Esophagus muscularis mucosa (tissue), 4 donors: ENCODE measurements at places on chromosomes 1 and 21. TPM values are rescaled to one million over a fixed set of nuclear protein-coding genes. Genes with fewer than 3 reads are reported as not detected.

GRCh38 chr1:20618550-20618949 lies 14.7 kb upstream of the PINK1 start:
- no peaks in the 10 kb centered on the region for H3K36me3 ChIP-seq
- no peak overlapping the region for H3K4me3 ChIP-seq
- peaks cover 18% of the 10 kb centered on the region for H3K4me1 ChIP-seq
- H3K27ac ChIP-seq, result no peak overlapping the region
- H3K27me3 ChIP-seq, result no peaks in the 10 kb centered on the region

GRCh38 chr1:82042306-82043060 lies 241.7 kb downstream of the ADGRL2 start:
- H3K27me3 ChIP-seq, result no peaks in the 10 kb centered on the region
- no peak overlapping the region for H3K4me3 ChIP-seq
- no peaks in the 10 kb centered on the region for H3K36me3 ChIP-seq
- H3K27ac ChIP-seq, result no peak overlapping the region

DNA sequence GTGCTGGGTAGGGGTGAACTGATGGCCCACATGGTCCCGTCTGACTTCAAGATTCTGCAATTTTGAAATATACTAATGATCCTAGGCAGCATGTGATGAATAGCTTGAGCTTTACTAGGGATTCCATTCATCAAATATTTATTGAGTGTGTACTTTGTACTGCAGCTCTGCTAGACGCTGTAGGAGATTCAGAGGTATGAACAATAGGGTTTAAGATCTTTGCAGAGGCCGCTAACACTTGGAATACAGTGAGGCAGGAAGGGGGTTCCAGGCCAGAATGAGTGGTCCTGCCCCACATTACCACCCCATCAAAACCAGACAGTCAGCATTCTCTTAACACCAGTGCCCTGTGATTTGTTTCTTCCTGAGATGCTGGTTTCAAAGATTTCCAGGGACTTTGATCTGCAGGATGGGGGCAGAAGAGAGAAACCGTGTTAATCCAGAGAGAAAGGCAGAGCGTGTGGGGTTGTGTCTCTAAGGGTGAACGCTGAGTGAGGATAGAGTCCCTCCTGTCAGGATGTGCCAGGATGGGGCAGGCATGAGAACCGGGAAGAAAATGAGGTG lies 19.9 kb downstream of the IER5 start:
- H3K4me1 ChIP-seq, result peaks cover 42% of the 10 kb centered on the region
- no peaks in the 10 kb centered on the region for H3K27me3 ChIP-seq
- H3K27ac ChIP-seq, result no peak overlapping the region
- no peak overlapping the region for H3K4me3 ChIP-seq

DNA sequence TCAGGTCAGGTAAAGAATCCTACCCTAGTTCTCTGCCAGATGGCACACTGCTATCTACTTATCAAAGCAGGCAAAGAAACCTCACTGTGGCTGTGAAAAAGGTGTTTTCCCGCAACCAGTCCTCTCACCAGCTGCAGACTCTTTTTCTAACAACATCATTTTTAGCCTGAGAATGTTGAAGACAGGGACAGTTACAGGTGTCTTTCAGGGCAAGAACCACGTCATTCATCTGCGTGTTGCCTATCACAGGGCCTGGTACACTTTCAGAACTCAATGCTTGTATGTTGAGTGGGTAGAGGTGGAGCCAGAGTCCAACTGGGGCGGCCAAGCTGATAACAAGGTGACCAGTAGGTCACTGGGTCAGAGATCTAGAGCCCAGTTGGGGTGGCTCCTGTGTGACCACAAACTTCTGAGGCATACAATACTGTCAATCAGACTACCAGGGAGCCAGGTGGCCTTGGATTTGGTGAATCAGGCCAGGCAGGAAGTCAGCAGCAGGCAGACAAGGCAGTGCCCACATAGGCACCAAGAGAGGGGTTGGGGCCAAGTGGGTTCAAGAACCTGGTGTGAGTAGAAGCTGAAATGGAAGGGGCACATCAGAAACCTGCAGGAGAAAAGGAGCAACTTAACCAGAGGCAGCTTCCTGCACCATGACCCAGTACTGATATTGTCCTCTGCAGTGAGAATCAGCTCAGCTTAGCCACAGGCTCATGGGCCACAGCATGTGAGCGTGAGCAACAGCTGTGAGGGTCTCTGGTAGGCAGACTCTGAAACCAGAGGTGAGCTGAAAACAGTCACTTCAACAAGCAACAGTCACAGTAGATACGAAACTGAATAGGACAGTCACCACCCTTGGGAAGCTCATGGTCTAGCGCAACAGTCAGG lies 123.6 kb downstream of the DTL start:
- no peak overlapping the region for H3K4me3 ChIP-seq
- H3K36me3 ChIP-seq, result no peaks in the 10 kb centered on the region
- H3K4me1 ChIP-seq, result peaks cover 28% of the 10 kb centered on the region
- H3K27ac ChIP-seq, result no peak overlapping the region

DNA sequence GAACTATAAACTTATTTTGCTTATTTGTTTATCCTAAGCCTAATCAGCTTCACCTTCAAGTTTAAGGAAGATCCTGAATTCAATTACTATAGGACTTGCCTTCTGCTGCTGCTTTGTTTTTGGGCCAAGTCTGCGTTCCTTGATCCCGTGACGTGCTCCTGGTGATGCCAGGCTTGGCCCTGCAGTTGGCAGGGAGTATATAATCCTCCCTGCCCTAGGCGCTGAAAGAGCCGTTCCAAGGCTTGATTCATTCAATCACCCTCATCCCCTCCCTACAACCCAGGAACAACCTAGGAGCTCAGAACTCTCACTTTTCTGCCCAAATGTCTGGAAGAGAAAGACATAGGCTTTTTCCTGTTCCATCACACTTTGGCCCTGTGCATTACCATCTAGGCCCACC lies 12.4 kb upstream of the LRRN2 start:
- H3K27ac ChIP-seq, result no peak overlapping the region
- no peak for DNase-seq
- H3K27me3 ChIP-seq, result no peaks in the 10 kb centered on the region

GRCh38 chr1:22772014-22772413 lies 61.4 kb downstream of the EPHB2 start:
- no peaks in the 10 kb centered on the region for H3K27me3 ChIP-seq
- no peak overlapping the region for H3K27ac ChIP-seq
- no peaks in the 10 kb centered on the region for H3K4me1 ChIP-seq
- DNase-seq, result no peak
- no peaks in the 10 kb centered on the region for H3K36me3 ChIP-seq
- H3K4me3 ChIP-seq, result no peak overlapping the region

DNA sequence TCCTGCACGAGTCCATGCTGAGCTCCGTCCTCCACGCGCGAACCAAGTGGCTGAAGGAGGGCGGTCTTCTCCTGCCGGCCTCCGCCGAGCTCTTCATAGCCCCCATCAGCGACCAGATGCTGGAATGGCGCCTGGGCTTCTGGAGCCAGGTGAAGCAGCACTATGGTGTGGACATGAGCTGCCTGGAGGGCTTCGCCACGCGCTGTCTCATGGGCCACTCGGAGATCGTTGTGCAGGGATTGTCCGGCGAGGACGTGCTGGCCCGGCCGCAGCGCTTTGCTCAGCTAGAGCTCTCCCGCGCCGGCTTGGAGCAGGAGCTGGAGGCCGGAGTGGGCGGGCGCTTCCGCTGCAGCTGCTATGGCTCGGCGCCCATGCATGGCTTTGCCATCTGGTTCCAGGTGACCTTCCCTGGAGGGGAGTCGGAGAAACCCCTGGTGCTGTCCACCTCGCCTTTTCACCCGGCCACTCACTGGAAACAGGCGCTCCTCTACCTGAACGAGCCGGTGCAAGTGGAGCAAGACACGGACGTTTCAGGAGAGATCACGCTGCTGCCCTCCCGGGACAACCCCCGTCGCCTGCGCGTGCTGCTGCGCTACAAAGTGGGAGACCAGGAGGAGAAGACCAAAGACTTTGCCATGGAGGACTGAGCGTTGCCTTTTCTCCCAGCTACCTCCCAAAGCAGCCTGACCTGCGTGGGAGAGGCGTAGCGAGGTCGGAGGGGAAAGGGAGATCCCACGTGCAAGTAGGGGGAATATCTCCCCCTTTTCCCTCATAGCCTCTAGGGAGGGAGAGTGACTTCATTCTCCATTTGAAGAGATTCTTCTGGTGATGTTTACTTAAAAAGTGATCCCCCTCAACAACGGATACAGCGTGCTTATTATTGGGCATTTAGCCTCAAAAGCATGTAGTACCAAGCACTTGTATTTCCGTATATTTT lies 991 bp downstream of the PRMT6 start:
- H3K4me3 ChIP-seq, result peak overlapping the region; percentile 98
- DNase-seq, result no peak

Gene HSD3B1
- not detected for total RNA-seq

Gene MINDY1
- total RNA-seq, result 31.7 TPM

DNA sequence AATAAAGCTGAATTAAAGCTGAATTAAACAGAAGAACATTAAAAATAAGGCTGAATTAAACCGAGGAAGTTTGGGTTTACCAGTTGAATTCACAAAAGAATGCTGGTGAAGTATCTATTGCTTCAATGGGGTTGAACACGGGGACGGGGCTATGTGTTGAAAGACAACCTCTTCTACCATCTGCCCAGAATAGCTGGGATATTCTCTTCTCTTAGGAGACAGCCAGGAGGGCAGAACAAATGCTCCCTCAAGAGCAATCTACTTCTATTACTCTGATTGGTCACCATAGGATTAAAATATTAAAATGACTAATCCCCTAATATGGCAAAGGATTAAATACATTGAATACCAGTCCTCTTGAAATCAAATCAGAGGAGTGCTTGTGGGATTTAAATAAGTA lies 68.4 kb downstream of the LPGAT1 start:
- H3K4me1 ChIP-seq, result no peaks in the 10 kb centered on the region
- peaks cover 12% of the 10 kb centered on the region for H3K36me3 ChIP-seq
- H3K4me3 ChIP-seq, result no peak overlapping the region
- H3K27ac ChIP-seq, result no peak overlapping the region
- H3K27me3 ChIP-seq, result no peaks in the 10 kb centered on the region

Gene RCAN3
- total RNA-seq, result 12.0 TPM

DNA sequence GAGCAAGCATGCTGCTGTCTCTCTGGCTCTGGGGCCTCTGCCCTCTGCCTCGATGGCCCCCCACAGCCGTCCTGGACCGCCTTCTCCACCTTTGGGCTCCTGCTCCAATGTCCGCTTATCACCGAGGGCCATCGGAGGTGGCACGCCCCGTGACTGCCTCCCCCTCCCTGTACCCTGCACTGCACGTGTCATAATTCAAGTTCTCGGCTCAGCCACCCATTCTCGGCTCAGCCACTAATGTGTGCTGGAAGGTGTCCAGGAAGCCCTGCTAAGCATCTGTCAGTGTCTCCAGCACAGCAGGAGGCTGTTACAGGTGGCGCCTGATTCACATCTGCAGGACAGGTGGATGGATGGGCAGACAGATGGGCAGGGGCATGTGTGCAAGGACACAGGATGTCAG lies 45.5 kb downstream of the TP73 start:
- no peak overlapping the region for H3K4me3 ChIP-seq
- H3K27me3 ChIP-seq, result peaks cover 87% of the 10 kb centered on the region
- no peaks in the 10 kb centered on the region for H3K36me3 ChIP-seq
- peaks cover 8% of the 10 kb centered on the region for H3K4me1 ChIP-seq
- H3K27ac ChIP-seq, result no peak overlapping the region

DNA sequence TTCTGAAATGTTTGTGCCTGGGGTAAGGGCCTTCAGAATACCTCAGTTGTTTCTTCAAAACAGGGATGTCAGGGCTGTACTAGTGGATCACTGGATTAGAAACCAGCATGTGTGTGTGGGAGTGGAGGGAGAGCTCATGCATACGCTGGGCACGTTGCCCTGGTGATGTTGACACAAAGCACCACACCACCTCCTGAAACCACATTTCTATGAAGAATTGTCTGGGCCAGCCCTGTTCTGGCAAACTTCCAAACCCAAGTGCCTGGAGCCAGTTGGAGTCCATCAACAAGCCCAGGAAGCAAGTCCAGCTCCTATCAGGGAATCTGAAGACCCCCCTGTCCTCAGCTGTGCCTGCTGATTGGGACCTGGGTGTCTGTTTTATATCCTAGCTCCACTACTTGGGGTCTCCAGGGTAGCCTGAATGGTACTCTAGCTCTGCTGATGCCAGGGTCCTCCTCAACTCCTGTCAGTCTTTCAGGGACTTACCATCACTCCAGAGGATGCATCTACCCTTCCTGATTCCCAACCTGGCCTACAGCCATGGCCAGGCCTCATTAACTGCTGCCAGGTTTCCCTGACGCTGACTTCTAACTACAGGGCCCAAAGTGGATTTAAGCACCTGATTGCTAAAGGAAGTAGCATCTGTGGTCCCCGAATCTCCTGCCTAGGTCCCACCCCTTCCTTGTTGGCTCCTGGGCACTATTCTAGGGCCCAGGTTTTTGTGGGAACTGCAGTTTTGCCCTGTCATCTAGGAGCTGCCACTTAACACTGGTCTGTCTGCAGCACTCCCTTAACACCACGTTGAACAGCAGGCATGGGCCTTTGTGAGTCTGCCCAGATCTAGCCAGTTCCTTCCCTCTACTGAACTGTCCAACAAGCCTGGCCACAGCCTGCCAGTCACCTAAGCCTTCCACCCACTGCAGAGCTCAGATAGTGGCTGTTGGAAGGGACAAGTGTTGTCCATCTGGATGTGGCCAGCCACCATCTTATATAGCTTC lies 45.5 kb downstream of the LPAR3 start:
- H3K27ac ChIP-seq, result no peak overlapping the region
- H3K27me3 ChIP-seq, result no peaks in the 10 kb centered on the region
- no peak overlapping the region for H3K4me3 ChIP-seq
- H3K4me1 ChIP-seq, result peaks cover 4% of the 10 kb centered on the region
- peak; percentile 90 for DNase-seq
- no peaks in the 10 kb centered on the region for H3K36me3 ChIP-seq

DNA sequence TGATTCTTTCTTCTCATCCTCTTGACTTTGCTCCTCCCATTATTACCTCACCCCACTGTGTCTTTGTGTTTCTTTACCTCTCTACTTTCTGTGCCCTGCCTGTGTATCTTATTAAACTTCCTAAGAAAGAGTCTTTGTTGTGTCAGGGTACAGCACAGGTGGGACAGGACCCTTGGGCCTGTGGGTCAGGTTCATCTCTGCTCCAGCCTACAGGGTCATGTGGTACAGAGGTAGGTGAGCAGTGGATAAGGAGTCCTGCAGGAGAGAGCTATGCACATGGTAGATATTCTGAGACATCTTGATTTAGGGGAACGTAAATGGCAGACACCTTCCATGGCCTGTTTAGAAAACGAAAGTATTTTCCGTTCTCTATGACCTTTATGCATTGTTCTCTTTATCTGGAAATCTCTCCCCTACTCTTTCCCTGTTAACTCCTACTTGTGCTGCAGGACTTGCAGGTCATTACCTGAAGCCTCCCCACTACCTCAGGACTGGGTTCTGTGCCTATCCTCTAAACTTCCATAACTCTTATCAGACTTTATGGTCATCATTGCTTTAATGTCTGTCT lies 9.9 kb downstream of the GIPC2 start:
- H3K27me3 ChIP-seq, result no peaks in the 10 kb centered on the region
- H3K4me1 ChIP-seq, result peaks cover 24% of the 10 kb centered on the region
- no peak overlapping the region for H3K4me3 ChIP-seq
- no peaks in the 10 kb centered on the region for H3K36me3 ChIP-seq
- DNase-seq, result no peak

DNA sequence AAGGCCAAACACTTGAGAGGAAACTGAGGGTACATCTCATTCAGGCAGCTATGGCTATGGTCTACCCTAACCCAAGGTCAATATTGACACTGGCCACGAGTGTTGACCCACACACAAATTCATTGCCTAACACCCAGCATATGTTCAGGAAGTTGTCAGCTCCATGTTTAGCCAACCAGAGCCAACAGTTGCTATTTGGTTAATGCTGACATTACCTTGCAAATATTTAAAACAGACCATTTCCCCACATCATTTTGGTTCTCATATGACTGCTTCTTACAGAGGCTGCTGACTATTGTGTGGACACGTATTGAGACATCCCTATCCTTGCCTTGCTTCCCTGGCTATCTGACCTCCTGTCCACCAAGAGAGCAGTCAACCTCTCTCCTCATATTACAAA lies 97.3 kb downstream of the LMX1A start:
- H3K27me3 ChIP-seq, result no peaks in the 10 kb centered on the region
- DNase-seq, result no peak
- H3K4me1 ChIP-seq, result peaks cover 30% of the 10 kb centered on the region

Gene LDLRAD1
- total RNA-seq, result not detected
